Stimulated activated CD4-positive, alpha-beta T cell treated with anti-CD3 and anti-CD28 coated beads, TNF-alpha, amount 100 ng/mL, for 48 hours (primary cell): ENCODE measurements at places on chromosomes 5 and 9.

DNA sequence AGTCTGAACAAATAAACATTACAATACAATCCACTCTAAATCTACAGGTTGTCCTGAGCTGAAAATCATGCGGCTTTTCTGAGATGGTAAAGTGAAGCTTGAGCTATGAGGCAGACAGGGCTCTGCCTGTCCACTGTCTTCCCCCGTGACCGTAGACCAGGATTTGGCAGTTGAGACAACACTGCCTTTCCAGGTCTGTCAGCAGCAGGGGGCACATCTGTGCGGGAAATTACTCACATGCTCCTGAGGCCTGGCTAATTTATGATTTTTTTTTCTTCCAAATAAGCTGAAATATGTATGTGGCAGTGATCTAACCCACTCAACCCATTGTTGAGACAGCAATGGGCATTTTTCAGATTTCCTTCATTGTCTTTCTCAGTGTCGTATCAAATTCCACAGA, 307.9 kb downstream of the FBXL7 start:
- DNase-seq, result no peak

DNA sequence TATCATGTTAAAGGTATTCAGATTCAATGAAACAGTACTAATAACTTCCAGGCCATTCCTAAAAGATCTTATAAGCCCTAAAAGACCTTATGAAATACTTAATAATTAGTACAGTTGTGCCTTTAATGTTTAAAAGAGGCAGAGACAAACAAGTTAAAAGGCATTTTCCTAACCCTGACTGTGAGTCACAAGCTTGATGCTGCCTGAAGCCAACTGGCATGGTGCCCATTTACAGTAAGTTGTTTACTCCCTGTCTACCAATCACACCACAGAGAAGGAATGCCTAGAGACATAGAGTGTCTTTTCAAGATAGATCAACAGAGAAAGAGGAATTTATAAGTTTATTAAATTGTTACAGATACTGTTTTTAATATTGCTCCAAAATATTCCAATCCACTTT, 47.8 kb downstream of the NR3C1 start:
- no peak for DNase-seq

DNA sequence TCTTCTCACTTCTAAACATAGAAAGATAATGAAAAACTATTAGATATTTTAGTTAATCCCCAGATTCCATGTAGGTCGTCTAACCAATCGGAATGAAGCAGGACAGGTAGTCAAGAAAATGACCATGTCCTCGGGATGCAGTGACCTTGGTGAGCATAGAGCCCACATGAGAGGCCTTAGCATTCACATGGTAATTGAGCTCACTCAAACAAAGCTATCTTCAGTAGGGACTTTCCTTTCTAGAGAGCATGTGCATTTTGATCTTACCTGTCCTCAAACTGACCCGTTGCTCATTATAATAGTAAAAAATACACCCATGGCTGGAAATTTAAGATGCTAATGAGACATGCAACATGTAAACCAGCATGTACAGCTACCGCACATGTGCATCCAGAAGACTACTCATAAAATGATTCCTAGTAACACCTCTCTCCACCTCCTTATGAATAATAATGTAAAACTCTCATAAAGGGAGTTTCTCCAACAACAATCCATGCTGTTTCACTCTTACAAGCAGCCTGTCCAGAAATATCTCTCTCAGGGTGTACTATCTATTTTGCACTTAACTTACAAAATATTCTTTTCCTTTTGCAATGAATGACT, 274.0 kb upstream of the CDH9 start:
- no peak for DNase-seq

DNA sequence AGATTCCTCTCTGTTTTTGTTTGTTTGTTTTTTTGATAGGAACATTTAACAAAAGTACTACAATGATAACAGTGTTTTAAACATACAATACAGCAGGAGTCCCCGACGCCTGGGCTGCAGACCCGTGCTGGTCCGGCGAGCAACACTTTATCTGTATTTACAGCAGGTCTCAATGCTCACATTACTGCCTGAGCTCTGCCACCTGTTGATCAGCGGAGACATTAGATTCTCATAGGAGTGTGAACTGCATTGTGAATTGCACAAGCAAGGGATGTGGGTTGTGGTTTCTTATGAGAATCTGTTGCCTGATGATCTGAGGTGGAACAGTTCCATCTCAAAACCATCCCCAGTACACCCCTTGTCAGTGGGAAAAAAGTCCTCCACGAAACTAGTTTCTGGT, 1068.5 kb upstream of the CDH10 start:
- no peak for DNase-seq

DNA sequence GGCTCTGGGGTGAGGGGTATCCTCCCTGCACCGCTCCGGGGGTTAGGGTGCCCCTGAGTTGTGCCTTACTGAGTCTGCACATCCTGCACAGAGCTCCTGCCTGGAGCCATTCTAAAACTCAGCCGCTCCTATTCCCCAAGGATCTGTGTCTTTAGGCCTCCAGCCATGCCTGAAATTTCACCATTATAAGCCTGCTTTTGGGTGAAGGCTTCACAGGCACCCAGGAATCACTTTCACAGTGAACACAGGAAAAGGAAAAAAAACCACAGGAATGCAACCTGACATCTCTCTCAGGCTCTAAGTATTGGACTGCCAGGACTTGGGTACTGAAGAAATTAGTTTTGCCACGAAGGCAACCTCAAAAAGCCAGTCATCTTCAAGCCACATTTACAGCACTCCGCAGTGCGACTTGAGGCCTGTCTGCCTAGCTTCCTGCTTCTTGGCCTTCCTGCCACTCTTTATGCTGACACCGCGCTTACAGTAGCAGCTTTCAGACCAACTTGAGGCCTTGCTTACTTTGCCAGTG, 30.9 kb downstream of the GALNT10 start:
- DNase-seq, result no peak

GRCh38 chr5:78858364-78858763, 126.7 kb downstream of the ARSB start:
- no peak for DNase-seq

DNA sequence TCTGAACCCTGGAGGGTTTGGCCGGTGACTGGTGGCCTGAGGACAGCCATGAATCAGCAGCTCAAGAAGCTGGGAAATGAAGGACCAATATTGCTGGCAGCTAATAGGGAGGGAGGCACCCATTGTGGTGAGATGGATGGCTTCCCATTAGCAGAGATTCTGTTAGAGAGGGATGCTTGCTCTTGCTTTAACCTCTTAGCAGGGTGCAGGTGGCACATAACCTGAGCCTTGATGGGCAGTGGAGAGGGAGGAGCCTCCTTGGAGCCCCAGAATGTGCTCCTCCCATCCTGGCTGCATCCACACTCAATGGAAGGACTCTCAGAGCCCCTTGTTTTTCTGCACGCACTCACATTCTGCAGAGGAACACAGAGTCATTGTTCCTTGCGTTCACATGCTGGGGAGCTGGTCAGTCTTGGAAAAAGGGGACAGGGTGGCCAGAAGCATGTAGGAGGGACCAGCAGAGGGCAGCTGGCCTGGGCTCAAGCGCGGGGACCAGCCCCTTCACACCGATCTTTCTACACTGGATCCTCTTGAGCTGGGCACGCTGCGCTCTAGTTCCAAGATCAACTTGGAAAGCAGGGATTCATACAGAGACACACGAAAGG, 161.8 kb downstream of the MED10 start:
- no peak for DNase-seq

- DNase-seq, result no peak
Observed at GRCh38 chr5:2101685-2102084, 219.0 kb upstream of the IRX4 start.

DNA sequence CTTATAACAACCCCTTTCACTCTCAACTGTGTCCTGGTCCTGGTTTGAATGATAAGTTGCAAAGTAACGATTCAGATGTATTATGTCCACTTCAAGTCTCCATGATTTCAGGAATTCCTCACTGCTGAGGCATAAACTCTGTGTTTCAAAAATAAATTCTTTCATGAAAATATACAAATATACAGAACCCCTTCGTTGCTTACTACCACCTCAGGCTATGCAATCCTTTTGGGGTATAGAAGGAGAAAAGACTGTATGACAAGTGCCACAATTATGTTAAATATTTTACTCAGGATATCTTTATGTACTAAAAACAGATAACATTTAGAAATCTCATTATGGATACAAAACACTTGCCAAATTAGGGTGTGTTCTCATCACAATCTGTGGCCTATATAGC, 190.7 kb downstream of the KCTD16 start:
- DNase-seq, result no peak

DNA sequence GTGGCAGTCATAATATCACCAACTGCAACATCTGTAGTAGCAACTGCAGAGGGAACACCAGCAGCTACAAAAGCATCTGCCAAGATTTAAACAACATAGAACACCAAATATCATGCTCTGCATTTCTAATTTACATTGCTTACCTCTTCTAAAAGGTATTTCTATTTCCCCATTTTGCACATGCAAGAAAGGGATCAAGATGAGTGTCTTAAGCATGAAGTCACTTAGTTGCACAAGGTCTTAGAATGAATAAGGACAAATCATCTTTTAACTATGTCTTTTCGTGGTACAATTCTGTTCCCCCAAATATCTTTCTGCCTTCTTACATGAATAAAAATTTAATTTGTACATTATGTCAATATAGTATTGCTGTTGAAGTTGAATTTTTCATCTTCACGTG, 1746.4 kb downstream of the EFNA5 start:
- DNase-seq, result no peak

DNA sequence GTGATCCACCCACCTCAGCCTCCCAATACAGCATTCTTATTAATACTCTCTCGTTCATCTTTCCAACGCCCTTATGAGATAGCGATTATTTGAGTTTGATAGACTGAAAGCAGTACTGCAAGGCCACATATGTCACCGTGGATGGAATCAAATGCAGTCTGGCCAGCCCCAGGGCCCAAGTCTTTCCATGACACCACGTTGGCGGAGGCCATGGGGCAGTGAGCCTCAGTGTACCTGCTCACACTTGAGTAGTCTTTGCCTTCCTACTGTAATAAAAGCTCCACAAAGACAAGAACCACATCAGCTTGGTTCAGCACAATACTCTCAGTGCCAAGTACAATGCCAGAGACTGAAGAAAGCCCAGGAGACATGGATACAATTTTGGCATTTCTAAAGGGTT, 88.5 kb downstream of the TTLL11 start:
- no peak for DNase-seq

- DNase-seq, result no peak
Observed at GRCh38 chr5:168914491-168914890, 335.3 kb upstream of the PANK3 start.

GRCh38 chr5:58988938-58989337, 406.1 kb downstream of the RAB3C start:
- no peak for DNase-seq

GRCh38 chr9:104936291-104936690, 8.3 kb upstream of the ABCA1 start:
- DNase-seq, result no peak

DNA sequence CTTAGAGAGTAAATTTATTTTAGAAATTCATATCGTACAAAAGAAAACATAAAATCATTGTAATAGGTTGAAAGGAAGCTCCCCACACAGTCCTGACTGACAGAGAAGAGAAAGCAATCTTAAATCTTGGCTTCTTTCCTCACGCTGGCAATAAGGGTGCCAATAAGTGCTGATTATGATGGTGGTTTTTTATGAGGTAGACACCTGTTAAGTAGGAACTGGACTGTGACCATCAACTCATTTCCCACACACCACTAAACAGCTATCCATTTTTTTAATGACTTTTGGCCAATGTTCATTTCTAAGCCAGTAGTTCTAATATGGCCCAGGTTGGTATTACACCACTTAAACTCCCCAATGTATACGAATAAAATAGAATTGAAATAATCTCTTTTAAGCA, 893.5 kb upstream of the NUDT12 start:
- DNase-seq, result no peak

- DNase-seq, result no peak
Observed at GRCh38 chr9:38032266-38033110, 36.5 kb downstream of the SHB start.

GRCh38 chr5:2960294-2960693, 208.8 kb upstream of the IRX2 start:
- DNase-seq, result no peak

DNA sequence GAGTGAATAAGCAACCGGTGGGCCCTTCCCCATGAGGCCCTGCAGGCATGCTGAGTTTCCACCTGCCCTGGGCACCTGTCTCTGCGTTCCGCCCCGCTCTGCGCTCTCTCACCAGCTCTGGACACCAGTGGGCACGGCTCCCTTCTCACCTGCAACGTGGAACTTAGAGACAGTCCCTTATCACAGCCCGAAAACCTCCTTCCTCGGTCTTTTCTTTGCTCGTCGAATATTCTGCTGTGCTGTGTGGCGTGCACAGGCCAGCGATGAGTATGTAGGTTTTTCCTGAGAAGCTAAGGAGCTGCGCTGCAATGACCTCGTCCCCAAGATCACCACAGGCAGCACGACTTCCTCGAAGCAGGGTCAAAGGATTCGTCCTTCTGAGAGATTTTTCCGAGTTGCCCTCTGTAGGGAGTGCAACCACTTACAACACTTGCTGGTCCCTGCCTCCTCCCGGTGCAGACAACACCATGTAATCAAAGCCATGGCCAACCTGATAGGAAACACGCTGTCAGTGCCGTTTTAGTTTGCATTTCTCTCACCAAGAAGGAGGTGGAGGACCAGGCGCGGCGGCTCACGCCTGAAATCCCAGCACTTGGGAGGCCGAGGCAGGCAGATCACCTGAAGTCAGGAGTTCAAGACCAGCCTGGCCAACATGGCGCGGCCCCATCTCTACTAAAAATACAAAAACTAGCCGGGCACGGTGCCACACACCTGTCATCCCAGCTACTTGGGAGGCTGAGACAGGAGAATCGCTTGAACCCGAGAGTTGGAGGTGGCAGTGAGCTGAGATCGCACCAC, 27.2 kb upstream of the NOTCH1 start:
- no peak for DNase-seq

DNA sequence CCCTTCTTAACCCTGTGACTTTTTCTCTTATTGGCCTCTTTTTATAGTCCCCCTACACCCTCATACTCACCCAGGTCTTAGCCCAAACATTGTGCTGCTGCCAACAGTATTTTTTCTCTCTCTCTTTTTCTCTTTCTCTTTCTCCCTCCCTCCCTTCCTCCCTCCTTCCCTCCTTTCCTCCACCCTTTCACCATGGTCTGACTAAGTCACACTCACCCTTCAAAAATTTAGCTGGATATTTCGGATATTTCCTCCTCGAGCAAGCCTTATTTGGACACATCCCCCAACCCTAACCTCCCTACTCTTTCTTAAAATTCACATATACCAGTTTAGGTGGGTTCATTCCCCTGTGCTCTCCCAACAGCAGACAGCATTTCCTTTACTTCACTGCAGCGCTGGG, 64.7 kb downstream of the FGF1 start:
- DNase-seq, result no peak

GRCh38 chr9:70355801-70356200, 58.7 kb downstream of the KLF9 start:
- DNase-seq, result no peak

- DNase-seq, result no peak
Observed at GRCh38 chr5:40646266-40646665, 33.4 kb upstream of the PTGER4 start.

- no peak for DNase-seq
Observed at GRCh38 chr9:28207657-28208056, 634.4 kb upstream of the C9orf72 start.

- DNase-seq, result no peak
Observed at GRCh38 chr5:106094204-106094607, 1576.5 kb downstream of the EFNA5 start.

GRCh38 chr5:181260720-181261319, at the start of gene TRIM52:
Gene TRIM52, minus strand, starts transcription at chr5:181261143. Its CDS starts 330 bp downstream, at chr5:181260813.
- no peak for DNase-seq

GRCh38 chr5:129461711-129462332, 1.7 kb downstream of the ADAMTS19 start:
- no peak for DNase-seq
